ENCODE measurements at places on chromosomes 11 and 22. TPM values are rescaled to one million over a fixed set of nuclear protein-coding genes. Genes with fewer than 3 reads are reported as not detected.

GRCh38 chr11:64859542-64860414, 15.3 kb upstream of the CDC42BPG start:
- no peak overlapping the region for H3K27ac ChIP-seq
- DNase-seq: no peak
- H3K36me3 ChIP-seq: peaks cover 22% of the 10 kb centered on the region
- H3K4me1 ChIP-seq: peaks cover 30% of the 10 kb centered on the region

The B4GALNT4 gene
- 25.9 TPM for total RNA-seq

GRCh38 chr22:43521716-43522115, 109.9 kb downstream of the MPPED1 start:
- no peak overlapping the region for H3K27ac ChIP-seq
- peaks cover 26% of the 10 kb centered on the region for H3K27me3 ChIP-seq
- no peaks in the 10 kb centered on the region for H3K4me1 ChIP-seq
- peaks cover 5% of the 10 kb centered on the region for H3K36me3 ChIP-seq
- peak; percentile 30 for DNase-seq

DNA sequence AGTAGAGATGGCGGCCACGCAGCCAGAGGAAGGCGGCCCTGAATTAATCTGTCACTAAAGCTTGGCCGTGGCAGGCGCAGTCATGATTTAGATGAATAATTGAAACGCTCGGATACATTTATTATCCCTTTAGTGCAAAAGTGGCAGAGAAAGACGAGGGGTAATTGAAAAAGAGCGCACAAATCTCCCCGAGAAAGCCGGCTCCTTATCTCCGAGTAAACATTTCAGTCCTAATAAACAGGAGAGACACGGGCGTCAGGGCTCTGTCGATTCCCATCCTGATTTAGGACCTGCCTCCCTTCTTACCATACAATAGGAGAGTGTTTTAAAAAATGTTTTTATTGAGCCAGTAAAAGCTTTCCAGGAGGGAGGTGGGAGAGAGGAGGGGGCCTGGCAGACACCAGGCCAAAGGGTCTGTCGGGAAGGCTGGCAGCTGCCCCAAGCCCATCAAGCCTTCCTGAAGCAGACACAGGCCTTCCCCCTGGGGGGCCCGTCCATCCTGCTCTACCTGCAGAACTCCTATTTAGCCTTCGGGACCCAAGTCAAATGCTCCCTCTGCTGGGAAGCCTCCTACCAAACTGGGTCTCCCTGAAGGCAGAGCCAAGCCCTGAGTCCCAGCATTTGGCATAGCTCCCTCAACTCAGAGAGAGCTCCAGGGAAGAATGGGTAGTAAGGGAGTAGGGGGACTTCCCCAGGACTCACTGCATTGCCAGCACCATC, 22.8 kb downstream of the OTUB1 start:
- H3K4me3 ChIP-seq: no peak overlapping the region
- peaks cover 7% of the 10 kb centered on the region for H3K4me1 ChIP-seq
- H3K27ac ChIP-seq: no peak overlapping the region
- peaks cover 6% of the 10 kb centered on the region for H3K36me3 ChIP-seq
- no peaks in the 10 kb centered on the region for H3K27me3 ChIP-seq

- no peak for DNase-seq
- H3K4me3 ChIP-seq: no peak overlapping the region
- H3K36me3 ChIP-seq: no peaks in the 10 kb centered on the region
- peaks cover 32% of the 10 kb centered on the region for H3K4me1 ChIP-seq
Observed at GRCh38 chr22:35379146-35379993, 1.5 kb upstream of the HMOX1 start.

The CLDN5 gene
- not detected for total RNA-seq

DNA sequence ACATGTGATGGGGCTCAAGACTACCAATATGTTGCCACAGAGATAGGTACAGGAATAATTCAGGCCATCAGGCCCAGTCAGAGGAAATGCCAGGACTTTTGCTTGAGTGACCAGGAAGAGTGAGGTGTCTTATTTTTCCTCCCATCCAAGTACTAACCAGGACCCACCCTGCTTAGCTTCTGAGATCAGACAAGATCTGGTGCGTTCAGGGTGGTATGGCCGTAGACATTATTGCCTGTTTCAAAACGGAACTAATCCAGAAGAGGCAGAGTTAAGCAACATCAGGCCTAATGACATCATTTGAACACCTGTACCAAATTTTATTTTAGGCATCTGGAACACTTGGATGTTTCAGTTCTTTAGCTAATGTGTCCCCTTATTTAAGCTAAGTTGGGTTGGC, 205.5 kb upstream of the POU2AF2 start:
- H3K4me3 ChIP-seq: no peak overlapping the region
- DNase-seq: no peak
- peaks cover 10% of the 10 kb centered on the region for H3K27me3 ChIP-seq
- no peaks in the 10 kb centered on the region for H3K4me1 ChIP-seq
- no peaks in the 10 kb centered on the region for H3K36me3 ChIP-seq

- H3K27me3 ChIP-seq: no peaks in the 10 kb centered on the region
- no peak overlapping the region for H3K4me3 ChIP-seq
- H3K4me1 ChIP-seq: no peaks in the 10 kb centered on the region
- no peak overlapping the region for H3K27ac ChIP-seq
- H3K36me3 ChIP-seq: peaks cover 71% of the 10 kb centered on the region
Observed at GRCh38 chr11:35227576-35228327, 88.8 kb downstream of the CD44 start.

DNA sequence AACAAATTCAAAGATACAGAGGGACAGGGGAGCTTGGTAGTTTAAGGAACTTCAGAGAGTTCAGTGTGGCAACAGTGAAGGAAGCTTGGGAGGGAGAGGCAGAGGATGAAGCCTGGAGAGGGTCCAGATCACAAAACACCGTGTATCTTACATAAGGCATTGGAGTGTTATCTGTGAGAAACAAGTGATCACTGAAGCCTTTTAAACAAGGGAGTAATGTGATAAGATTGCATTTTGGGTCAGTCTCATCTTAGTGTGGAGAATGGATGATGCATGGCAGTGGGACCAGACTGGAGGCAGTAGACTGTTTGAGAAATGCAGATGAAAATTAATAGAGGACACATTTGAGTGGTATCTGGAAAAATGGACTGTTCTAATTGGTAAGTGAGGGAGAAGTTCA, 79.4 kb downstream of the EXT2 start:
- H3K36me3 ChIP-seq: peaks cover 9% of the 10 kb centered on the region
- H3K4me1 ChIP-seq: no peaks in the 10 kb centered on the region
- H3K27me3 ChIP-seq: no peaks in the 10 kb centered on the region
- no peak overlapping the region for H3K27ac ChIP-seq
- no peak for DNase-seq
- no peak overlapping the region for H3K4me3 ChIP-seq

DNA sequence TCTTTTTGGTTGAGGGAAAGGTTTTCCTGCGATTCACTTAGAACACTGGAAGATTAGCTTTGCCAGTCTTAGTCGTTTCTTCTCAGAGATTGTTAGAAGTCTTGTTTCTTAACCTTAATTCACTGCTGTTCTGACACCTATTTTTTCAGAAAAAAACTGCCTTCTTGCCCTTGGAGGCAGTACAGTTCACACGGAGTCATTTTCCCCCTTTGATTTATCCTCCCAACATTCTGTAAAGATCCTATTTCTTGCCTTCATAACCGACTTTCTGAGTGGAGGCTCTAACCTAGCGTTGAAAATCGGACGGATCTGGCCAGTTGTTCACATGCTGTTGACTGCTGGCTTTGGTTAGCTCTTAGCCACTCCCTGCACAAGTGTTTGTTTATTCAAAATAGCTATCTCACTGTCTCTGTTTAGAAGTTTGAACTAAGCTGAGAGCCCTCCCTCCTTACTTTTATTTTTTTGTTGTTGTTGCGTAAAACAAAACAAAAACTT, 737 bp downstream of the BCL2L13 start:
- peak; percentile 43 for DNase-seq
- no peaks in the 10 kb centered on the region for H3K27me3 ChIP-seq
- H3K27ac ChIP-seq: peak overlapping the region; percentile 100
- H3K4me3 ChIP-seq: peak overlapping the region; percentile 89
- H3K4me1 ChIP-seq: peaks cover 8% of the 10 kb centered on the region

Measured in MCF 10A (cell line).